ENCODE measurements at places on chromosomes 2 and 18. TPM values are rescaled to one million over a fixed set of nuclear protein-coding genes. Genes with fewer than 3 reads are reported as not detected.

DNA sequence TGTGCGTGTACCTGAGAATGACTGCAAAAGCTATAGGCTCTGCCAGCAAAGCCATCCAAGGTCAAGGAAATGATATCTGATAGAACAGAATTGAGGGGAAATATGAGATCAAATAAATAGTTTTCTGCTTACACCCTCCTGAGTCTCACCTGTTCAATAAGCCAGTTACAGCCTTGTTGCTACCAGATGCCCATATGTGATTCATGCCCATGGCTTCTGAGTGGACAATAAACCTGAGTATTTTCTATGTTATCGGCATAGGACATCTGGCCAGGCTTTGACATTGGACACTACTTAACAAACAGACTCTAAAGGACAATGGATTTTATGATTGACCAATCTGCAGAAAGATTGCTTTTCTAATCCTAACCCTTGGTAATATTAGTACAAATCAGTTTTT, 297.9 kb downstream of the LRATD1 start:
- no peak overlapping the region for H3K27ac ChIP-seq
- DNase-seq: no peak
- H3K4me1 ChIP-seq: no peaks in the 10 kb centered on the region
- no peaks in the 10 kb centered on the region for H3K36me3 ChIP-seq
- no peaks in the 10 kb centered on the region for H3K27me3 ChIP-seq
- H3K4me3 ChIP-seq: no peak overlapping the region

PASK gene
- 160 TPM for total RNA-seq

RTP5 gene
- total RNA-seq: 0.44 TPM

DNA sequence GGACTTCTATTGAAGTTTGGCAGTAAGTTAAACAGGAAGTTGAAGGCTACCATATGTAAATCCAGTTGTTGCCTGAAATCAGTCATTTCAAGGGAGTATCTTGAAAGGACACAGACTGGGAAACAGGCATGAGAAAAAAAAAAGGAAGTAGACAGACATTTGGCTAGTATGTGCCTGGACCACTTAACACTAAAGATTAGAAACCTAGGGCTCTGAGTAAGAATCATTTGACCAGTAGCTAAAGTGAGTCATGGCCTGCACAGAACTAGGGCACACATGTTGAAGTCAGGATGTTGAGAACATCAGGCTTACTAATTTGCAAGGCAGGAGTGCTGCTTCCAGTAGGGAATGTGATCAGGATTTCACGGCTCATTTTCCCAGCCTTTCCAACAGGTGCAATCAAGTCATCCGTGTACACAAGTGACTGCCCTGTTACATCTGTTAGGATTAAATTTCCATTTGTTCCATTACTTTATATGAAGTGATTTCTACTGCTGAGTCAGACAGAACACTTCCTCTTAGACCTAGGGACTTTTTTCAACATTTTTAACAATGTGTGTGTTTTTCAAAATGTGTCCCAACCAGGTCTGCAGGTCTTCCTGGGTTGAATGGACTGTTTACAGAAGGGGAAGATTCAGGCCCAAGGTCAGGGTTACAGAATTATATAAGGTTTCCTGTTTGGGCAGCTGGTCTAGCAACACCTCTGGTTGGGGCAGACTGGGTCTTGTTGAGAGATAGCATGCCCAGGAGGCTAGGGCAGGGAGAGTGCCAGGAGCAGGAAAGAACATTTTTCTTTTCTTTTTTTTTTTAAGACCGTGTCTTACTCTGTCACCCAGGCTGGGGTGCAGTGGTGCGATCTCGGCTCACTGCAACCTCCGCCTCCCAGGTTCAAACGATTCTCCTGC, 145.6 kb downstream of the TGIF1 start:
- H3K36me3 ChIP-seq: peaks cover 4% of the 10 kb centered on the region
- peaks cover 57% of the 10 kb centered on the region for H3K4me1 ChIP-seq
- peak; percentile 59 for DNase-seq
- peak overlapping the region; percentile 98 for H3K27ac ChIP-seq

CREB1 gene
- 124 TPM for total RNA-seq

GRCh38 chr2:206556357-206556949, 85.8 kb upstream of the FAM237A start:
- H3K4me3 ChIP-seq: no peak overlapping the region
- DNase-seq: peak; percentile 53
- H3K27ac ChIP-seq: no peak overlapping the region
- no peaks in the 10 kb centered on the region for H3K4me1 ChIP-seq
- no peaks in the 10 kb centered on the region for H3K36me3 ChIP-seq
- H3K27me3 ChIP-seq: no peaks in the 10 kb centered on the region

GRCh38 chr2:14743861-14744260, 111.3 kb downstream of the LRATD1 start:
- H3K27me3 ChIP-seq: no peaks in the 10 kb centered on the region
- no peaks in the 10 kb centered on the region for H3K4me1 ChIP-seq
- DNase-seq: no peak

STARD6 gene
- total RNA-seq: not detected

DNA sequence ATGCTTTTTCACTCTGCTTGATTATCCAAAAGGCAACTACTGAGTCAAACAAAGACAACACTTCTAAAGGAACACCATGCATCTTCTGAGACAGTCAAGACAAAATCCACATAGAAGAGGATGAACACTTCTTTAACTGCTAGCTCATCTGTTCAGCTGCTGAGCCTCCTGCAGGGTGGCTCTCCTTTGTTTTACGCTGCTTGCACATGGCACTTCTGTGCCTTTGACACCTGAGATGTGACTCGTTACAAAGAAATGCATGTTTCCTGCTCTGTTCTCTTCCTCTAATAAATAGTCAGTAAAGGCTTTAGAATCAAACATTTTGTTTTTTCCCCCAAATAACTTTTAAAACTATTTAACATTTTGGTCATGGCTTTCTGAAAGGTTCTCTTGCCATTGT, 1129.4 kb downstream of the TDRD15 start:
- no peaks in the 10 kb centered on the region for H3K27me3 ChIP-seq
- H3K4me1 ChIP-seq: no peaks in the 10 kb centered on the region
- no peak overlapping the region for H3K27ac ChIP-seq
- no peaks in the 10 kb centered on the region for H3K36me3 ChIP-seq

- H3K27me3 ChIP-seq: no peaks in the 10 kb centered on the region
- H3K4me3 ChIP-seq: no peak overlapping the region
- no peaks in the 10 kb centered on the region for H3K36me3 ChIP-seq
- H3K27ac ChIP-seq: no peak overlapping the region
- no peaks in the 10 kb centered on the region for H3K4me1 ChIP-seq
Measured at GRCh38 chr2:109594246-109594885, 19.4 kb downstream of the SEPTIN10 start.

GRCh38 chr2:70817284-70817954, 3.0 kb downstream of the CLEC4F start:
- H3K36me3 ChIP-seq: no peaks in the 10 kb centered on the region
- H3K27ac ChIP-seq: no peak overlapping the region
- no peak for DNase-seq
- no peak overlapping the region for H3K4me3 ChIP-seq
- H3K27me3 ChIP-seq: no peaks in the 10 kb centered on the region

NCKAP5 gene
- not detected for total RNA-seq

ATOH8 gene
- total RNA-seq: not detected

GRCh38 chr2:134074619-134075018, 179.3 kb upstream of the MGAT5 start:
- DNase-seq: no peak
- H3K36me3 ChIP-seq: no peaks in the 10 kb centered on the region
- H3K27me3 ChIP-seq: peaks cover 3% of the 10 kb centered on the region
- no peaks in the 10 kb centered on the region for H3K4me1 ChIP-seq
- no peak overlapping the region for H3K27ac ChIP-seq
- H3K4me3 ChIP-seq: no peak overlapping the region

- H3K27me3 ChIP-seq: no peaks in the 10 kb centered on the region
- no peaks in the 10 kb centered on the region for H3K4me1 ChIP-seq
- no peak overlapping the region for H3K27ac ChIP-seq
- H3K4me3 ChIP-seq: no peak overlapping the region
- no peaks in the 10 kb centered on the region for H3K36me3 ChIP-seq
Measured at GRCh38 chr2:2263196-2263829, 67.8 kb downstream of the MYT1L start.

- no peaks in the 10 kb centered on the region for H3K27me3 ChIP-seq
- no peaks in the 10 kb centered on the region for H3K4me1 ChIP-seq
- no peak overlapping the region for H3K27ac ChIP-seq
- DNase-seq: no peak
Measured at GRCh38 chr2:27823569-27823968, 52.0 kb downstream of the MRPL33 start.

GRCh38 chr18:67518566-67518965, 2.0 kb upstream of the DSEL start:
- H3K27me3 ChIP-seq: no peaks in the 10 kb centered on the region
- H3K27ac ChIP-seq: no peak overlapping the region
- peaks cover 20% of the 10 kb centered on the region for H3K4me1 ChIP-seq
- no peak for DNase-seq
- no peaks in the 10 kb centered on the region for H3K36me3 ChIP-seq
- H3K4me3 ChIP-seq: no peak overlapping the region

DNA sequence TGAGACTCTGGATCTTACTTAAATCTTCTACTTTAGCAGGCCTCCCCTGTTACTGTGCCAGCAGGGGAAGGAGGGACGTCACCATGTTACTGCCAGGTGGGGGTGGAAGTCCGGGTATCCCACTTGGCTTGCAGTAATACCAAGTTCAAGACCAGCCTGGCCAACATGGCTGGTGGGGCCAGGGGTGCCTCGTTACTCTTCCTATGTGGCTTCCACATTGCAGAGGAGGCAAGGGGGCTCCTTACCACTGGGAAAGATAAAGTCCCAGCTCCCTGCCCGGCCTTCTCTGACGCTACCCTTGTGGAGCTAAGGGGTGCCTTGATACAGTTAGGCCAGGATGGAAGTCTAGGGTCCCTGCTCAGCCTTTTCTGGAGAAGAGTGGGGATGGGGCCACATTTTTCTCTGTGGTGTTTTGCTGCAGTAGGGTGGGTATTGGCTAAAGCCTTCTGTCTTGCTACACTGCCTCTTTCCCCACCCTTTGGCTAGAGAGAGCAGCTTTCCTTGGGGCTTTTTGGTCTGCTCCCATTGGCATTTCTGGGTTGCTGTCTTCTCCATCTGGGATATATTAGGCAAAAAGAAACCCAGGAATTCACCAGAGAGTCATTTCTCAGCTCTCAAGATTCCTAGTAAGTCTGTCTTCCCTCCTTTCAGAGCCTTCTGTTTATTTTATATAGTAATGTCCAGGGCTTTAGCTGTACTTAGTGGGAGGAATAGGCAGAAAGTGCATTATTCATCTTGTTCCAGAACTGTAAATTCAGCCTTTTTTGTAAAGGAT, 21.9 kb downstream of the ELMOD3 start:
- no peak overlapping the region for H3K4me3 ChIP-seq
- H3K36me3 ChIP-seq: peaks cover 46% of the 10 kb centered on the region
- no peak overlapping the region for H3K27ac ChIP-seq
- no peak for DNase-seq

DNA sequence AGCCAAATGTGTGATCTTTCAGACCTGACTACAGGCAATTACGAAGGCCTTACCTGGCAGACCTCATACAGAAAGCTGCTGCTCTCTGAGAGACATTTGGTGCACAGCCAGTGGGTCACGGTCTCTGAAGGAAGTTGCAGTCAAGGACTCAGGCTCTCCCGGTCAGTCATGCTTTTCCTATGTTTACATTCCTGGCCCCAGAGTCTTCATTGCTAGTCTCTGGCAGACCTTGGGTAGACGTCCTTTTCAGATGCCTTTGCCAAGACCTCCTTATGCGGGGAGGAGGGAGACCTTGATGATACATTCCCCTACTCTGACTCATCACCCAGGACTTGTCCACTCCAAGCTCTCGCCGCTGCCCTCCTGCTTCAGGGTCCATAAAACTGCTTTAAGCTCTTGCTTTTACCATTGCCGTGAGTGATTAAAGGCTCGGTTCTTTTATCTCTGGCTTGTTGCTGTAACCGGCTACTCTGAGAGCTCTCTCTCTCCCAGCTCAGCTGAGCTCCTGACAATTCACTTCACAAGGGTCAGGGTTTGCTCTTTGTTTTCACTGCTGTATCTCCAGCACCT, 62.0 kb upstream of the SLC35F5 start:
- DNase-seq: no peak
- H3K36me3 ChIP-seq: no peaks in the 10 kb centered on the region
- no peak overlapping the region for H3K4me3 ChIP-seq
- H3K4me1 ChIP-seq: no peaks in the 10 kb centered on the region
- H3K27ac ChIP-seq: no peak overlapping the region
- H3K27me3 ChIP-seq: no peaks in the 10 kb centered on the region

DNA sequence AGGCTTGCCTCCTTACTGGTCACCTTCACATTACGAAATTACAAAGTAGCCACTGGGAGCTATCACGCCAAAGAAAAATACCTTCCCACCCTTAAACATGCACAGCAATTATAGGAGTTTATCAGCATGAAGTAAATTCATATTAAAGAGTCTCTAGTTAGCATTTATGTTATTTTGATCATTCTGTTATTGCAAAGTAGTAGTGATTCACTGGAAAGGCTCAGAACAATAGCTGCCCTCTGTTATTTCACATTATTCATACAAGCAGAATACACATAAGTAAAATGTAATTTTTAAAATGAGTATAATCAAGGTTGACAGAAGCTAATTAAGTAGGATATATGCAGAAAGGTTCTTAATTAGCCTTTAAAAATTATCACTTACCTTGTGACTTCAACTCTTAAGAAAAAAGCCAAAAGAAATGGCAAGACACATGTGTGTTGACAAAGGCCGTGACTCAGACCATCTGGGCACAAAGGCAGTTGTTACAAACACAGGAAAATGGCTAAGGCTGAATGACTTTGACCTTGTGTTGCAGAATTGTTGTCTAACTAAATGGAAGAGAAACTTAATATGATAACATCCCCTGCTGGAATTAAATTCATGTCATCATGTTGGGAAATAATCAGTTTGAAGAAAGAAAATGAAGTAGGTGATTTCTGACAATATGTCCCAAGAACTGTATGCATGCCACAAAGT, 108.3 kb downstream of the ARL6IP6 start:
- H3K36me3 ChIP-seq: no peaks in the 10 kb centered on the region
- H3K27ac ChIP-seq: no peak overlapping the region
- DNase-seq: no peak
- H3K4me1 ChIP-seq: no peaks in the 10 kb centered on the region
- no peak overlapping the region for H3K4me3 ChIP-seq
- no peaks in the 10 kb centered on the region for H3K27me3 ChIP-seq

DNA sequence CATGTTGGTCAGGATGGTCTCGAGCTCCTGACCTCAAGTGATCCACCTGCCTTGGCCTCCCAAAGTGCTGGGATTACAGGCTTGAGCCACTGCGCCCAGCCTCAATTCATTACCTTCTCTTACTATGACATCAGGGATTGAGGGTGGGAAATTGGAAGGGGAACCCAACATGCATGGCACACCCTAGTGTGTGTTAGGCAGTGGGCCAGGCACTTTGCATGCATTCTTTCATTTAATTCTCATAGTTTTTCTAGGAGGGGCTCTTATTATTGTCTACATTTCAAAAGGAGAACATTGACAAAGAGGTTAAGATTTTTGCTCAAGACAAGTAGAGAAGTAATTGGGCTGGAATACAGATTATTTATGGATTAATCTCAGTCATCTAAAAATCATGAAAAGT, 10.9 kb upstream of the DNAJB2 start:
- no peak overlapping the region for H3K27ac ChIP-seq
- H3K27me3 ChIP-seq: no peaks in the 10 kb centered on the region
- no peak overlapping the region for H3K4me3 ChIP-seq
